ENCODE measurements at places on chromosomes 2 and 18.

DNA sequence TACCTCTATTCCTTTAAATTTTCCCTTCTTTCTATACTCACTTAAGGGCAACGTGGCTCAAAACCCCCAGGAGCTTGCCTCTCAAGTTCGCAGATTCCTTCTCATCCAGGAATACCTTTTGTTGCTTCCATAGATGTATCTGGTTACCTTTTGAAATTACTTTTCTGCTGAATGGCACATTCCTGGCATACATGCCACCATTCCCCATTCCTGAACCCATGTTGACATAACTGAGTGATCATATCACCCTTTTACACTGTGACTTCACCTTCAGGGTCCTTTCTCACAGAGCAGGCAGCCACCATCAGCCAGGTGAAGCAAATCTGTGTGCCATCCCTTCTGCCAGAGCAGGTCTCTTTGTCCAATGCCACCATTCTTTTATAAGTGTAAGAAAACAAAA lies 615.8 kb downstream of the ARHGAP15 start:
- DNase-seq, result no peak

DNA sequence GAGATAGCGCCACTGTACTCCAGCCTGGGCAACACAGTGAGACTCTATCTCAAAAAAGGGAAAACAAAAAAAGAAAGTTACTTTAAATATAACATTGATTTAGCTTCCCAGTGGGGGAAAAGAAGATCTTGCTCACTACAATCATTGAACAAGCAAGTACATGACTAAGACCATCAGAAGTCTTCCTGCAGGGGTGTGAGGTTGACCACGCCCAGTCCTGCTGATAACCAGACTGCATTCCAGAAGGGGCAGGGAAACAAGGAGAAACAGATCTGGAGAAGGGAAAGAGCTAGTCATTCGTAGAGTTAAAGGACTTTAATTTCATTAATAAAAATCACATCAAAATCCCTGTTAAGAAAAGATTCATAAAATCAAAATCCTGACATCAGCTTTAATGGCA lies 77.5 kb downstream of the EPHA4 start:
- no peak for DNase-seq

DNA sequence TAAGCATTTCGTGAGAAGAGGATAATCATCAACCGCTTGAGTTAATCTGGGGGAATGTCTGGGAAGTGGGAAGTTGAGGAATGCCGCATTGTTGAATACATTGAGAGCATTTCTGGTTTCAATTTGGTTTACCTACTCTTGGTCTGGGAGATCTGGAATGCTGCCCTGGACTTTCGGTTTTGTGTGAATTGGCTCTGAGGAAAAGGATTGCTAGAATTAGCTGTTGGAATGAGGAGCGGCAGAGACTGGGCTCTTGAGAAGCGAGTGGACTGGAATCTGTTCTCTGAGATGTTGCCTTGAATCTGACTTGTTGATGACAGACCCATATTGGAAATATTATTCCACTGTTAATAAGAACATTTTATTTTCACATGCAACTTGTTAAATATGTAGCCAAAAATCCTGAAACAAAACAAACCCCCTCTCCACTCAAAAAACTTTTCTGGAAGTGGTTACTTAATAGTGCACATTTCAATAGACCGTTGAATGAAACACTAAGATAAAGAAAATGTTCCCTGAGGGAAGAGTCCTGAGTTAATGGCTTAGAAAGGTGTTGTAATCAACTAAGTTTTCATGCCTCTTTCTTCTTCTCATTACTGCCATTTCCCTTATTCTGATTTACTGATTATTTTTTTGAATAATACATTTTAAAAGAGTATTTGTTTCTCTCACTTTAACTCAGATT lies 50.8 kb downstream of the PTPRM start:
- DNase-seq, result no peak

DNA sequence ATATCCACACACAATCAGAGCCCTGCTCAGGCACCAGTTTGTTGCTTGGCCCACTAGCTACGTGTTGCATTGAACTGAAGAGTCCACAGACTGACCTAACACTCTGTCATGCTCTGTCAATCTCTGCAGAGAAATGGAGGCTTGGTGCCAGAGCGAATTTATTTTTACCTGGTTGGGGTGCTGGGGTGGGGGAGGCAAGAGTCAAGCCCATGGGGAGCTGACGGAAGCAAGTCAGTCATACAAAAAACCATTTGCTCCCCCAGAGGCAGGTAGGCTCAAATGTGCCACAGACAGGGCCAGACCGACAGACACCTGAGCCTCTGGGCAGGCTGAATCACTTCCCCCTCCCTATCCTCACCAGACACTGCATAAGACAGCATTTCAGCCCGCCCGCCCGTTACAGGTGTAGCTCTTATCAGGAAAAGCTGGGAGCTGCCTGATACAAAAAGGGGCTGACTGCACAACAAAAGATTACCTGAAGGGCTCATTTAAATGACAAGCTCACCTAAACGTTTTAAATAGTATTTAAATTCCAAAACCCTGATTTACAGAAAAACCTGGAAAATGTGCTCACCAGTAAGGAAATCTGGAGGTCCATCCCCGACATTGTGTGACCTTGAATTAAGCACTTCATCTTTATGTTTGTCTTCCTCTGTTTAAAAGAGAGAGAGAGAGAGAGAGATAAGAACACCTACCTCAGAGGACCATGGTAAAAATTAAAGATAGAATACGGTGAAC lies 2.1 kb upstream of the PCBP1 start:
- DNase-seq, result peak; percentile 45

- no peak for DNase-seq
Measured at GRCh38 chr2:159738509-159739390, 26.4 kb downstream of the MARCHF7 start.

GRCh38 chr2:233152541-233152940 lies 92.4 kb downstream of the INPP5D start:
- DNase-seq, result no peak

GRCh38 chr2:160596441-160596840 lies 102.8 kb upstream of the RBMS1 start:
- DNase-seq, result no peak

DNA sequence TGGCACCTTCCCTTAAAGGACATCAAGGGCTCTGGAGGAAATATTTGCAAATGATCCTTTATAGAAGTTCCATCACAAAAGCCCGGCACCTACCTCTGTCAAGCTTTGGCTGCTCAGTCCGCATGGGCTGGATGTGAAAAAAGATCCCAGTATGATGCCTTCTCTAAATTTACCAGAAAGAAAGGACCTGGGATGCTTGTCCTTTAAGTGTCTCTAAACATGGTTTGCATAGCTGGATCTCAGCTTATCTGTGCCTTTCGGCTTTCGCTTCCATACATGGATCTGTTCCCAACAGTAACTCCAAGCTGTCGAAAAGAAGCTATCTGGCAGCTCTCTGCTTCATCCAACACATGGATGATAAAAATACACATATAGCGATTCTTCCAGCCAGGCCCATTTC lies 60.4 kb upstream of the SLC8A1 start:
- no peak for DNase-seq

DNA sequence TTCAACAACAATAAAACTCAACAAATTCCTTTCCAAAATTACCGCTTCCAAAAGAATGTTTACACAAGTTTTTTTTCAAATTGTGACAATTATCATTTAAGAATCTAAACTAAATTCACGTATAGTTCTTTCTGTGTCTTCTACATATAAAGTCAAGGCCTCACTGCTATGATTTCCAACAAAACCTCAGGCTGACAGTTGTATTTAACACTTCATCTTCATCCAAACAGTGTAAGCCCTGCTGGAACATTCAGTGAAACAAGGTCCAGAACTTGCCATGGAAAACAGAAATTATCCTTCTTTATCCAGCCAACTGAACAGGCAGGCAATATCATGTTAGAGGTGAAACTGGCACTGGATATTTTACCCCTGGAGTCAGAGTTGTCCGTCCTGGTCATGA lies 357.9 kb downstream of the PID1 start:
- no peak for DNase-seq

- no peak for DNase-seq
Measured at GRCh38 chr18:8117006-8117371, 492.2 kb upstream of the RAB12 start.

DNA sequence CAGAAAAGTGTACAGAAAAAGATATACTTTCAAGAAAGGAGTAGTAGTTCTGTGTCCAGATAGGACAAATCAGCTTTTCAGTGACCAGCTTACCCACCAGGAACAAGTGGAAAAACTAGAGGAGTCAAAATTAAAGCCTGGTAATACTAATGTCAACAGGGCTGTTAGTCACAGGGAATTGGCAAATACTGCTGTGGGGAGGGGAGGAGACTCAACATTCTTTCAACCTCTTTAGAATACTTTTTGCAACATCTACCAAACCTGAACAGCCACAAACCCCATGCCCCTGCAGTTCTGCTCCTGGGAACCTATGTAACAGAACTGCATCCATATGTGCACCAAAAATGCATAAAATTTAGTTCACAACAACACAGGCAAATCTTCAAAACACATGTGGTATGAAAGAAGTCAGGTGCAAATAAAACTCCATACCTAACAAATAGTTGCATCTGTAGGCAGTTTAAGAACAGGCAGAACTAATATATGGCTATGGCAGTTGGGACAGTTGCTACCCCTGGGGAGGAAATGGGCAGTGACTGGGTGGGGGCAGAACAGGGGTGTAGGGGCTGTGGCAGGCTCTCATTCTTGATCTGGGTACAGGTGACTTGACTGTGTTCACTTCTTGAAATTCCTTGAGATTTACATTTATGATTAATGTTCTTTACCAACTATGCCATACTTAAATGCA lies 9.7 kb downstream of the CMPK2 start:
- no peak for DNase-seq

- no peak for DNase-seq
Measured at GRCh38 chr2:222064286-222064685, 234.5 kb downstream of the PAX3 start.

- DNase-seq, result no peak
Measured at GRCh38 chr2:58594762-58595161, 353.6 kb upstream of the FANCL start.

DNA sequence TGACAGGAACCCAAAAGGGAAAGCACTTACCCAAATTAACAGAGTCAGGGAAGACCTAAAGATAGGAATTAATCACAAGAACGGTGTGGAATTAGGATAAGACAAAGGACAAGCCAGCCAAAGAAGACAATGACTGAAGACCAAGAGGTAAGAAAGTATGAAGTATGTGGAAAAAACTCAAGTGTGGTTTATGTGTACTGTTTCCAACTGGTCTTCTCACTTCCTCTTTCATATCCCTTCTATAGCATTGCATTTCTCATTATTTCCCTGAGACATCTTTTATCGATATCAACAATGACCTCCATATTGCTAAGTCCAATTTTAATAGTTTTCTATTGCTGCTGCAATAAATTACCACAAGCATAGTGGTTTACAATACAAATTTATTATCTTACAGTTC lies 313.5 kb upstream of the SLC39A10 start:
- DNase-seq, result no peak

GRCh38 chr2:241764275-241765241 lies 12.1 kb upstream of the GAL3ST2 start:
- no peak for DNase-seq

- no peak for DNase-seq
Measured at GRCh38 chr2:17058772-17059402, 393.3 kb upstream of the CYRIA start.

- DNase-seq, result no peak
Measured at GRCh38 chr2:179932786-179933185, 71.4 kb upstream of the ZNF385B start.

DNA sequence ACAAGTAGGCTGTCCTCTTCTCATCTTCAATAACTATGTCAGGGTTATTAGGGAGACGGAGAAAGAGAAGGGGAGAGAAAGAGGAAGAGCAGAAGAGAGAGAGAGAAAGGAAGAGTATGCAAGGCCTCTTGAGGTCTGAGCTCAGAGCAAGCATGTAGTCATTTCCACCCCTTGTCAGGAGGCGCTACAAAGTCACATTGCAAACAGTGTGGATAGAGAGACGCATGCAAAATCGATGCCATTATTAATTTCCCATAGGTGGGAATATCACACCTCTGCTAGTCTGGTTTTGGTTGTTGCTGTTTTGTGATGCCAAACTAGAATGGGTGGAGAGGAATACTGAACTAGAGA lies 24.2 kb upstream of the SERPINE2 start:
- DNase-seq, result no peak

DNA sequence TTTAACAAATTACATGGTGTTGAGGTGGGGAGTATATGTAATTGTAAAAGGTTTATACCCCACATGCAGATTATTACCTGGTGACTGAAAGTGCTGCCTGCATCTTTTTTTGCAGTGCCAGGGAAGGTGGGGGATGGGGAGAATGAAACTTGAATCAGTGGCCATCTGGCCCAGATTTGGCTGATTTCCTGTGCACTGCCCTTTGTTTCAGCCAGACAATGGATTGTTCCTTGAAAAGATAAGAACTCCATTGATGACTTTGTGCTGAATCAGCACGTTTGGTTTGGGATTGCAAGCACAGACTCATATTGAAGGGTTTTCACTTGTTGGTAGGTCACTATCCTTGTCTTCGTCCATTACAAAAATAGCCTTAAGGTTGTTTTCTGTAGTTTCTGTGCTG lies 20.9 kb downstream of the GREB1L start:
- no peak for DNase-seq

- no peak for DNase-seq
Measured at GRCh38 chr2:95530734-95531133, 46.2 kb upstream of the TRIM43B start.

All from activated T-helper 1 cell treated with anti-CD3 and anti-CD28 coated beads, Interleukin-2, amount 50 U/mL, for 16 hours (primary cell).